ENCODE measurements at places on chromosomes 3 and 15.
A peak's percentile ranks its signal among the peaks of the same experiment; 100 is the strongest.

DNA sequence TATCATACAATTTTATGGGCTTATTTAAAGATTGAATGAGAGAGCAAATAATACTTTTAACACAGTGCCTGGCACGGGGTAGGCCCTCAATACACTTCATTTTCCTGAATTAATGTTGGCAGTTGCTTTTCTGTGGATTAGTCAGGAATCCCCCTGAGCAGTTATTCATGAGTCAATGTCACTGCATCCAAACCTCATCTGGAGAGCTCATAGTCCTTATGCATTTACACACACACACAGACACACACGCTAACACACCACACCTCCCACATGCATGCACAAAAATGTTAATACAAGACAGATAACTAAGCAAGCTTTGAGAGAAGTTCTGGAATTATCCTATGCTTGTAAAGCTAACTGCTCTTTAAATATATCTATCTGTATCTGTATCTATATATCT is 34.0 kb upstream of the TNFAIP8L3 start:
- DNase-seq: no peak

DNA sequence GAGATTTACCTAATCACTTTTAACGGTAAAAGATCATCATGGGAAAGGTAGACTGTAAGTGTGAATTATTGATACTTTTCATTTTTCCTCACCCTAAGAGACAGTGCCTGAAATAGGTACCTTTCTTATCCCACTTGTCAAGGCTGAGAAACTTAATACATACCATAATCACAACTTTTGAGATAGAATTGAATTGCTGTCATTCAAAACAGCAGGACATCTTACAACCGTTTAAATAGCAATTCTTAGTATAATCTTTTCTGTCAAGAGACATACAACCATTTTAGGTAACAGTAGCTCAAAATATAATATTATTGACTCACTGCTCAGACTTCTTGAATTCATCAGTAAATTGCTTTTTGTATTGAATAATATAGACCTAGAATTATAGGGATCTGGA is 10.7 kb downstream of the UBE2E2 start:
- no peak for DNase-seq

GRCh38 chr3:194034346-194035336 is 101.3 kb upstream of the HES1 start:
- DNase-seq: no peak

DNA sequence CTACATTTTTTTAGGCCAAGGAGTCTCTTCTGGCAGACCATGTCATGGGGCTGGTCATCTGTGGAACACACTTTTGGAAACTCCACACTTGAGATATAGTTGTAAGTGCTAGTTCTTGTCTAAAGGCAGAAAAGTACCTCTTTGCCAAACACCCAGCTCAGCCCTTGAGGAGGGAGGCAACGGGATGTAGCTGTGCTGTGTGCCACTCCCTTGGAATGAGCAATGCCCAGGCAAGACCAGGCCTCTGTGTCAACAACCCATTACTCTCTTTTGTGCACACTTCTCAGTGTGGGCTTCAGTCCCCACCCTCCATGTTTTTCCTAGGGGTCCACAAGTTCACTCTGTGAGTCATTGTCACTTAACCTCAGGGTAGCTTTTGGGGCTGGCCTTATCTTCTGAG is 528.3 kb upstream of the CFAP20DC start:
- no peak for DNase-seq

DNA sequence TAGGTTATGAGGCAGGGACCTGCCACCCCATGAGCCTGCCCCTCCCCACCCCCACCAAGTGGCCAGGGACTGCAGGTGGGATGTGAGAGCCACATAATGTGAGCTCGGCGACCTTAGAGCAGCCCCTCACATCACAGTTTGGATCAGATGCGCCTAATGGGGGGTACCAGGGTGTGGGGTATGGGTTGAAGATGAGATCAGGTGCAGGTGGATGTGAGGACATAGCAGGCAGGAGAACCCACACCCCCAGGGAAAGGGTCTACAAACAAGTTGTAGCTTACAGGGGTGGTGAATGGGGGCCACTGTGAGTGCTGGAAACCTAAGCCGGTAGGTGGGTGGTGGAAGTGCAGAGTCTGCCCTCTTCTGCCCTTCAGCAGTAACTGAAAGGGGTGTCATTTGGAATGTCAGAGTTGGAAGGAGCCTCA is 94.0 kb downstream of the CORO2B start:
- peak; percentile 4 for DNase-seq

GRCh38 chr3:118435851-118436350 is 598.7 kb downstream of the IGSF11 start:
- no peak for DNase-seq

DNA sequence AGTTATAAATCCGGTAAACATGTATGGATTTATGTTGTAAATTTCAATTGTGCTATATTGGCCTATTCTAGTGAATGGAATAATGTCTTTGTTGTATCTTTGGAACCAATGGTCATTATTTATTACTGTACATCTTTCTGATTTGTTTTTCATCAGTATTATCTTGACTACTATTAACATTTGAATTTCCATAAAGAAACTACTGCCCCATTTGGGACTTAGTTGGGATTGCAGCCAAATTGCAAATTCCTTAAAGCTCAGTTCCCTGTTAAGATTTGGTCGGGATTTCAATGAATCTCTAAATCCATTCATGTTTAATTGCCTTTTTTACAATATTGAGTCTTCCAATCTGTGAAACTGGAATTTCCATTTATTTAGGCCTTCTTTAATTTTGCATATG is 822.4 kb upstream of the CADM2 start:
- DNase-seq: no peak

- no peak for DNase-seq
Measured at GRCh38 chr15:25690673-25691543, 172.2 kb downstream of the ATP10A start.

DNA sequence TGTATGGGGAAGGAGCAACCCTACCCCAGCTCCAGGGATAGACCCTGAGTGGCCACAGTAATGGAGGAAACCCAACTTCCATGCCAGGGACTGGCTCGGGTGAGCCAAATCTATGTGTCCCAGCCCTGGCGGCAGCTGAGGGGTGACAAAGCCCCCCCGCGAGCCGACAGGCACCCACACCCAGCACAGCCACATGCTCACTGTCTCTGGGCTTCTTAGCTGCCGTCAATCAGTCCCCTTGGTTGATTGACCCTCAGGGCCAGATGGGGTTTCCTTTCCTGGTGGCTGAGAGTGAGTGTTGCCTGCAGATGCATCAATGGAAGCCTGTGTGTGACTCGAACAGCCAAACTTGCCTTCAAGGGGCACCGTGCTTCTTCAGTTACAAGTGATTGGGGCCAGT is 2.1 kb upstream of the OCA2 start:
- no peak for DNase-seq

DNA sequence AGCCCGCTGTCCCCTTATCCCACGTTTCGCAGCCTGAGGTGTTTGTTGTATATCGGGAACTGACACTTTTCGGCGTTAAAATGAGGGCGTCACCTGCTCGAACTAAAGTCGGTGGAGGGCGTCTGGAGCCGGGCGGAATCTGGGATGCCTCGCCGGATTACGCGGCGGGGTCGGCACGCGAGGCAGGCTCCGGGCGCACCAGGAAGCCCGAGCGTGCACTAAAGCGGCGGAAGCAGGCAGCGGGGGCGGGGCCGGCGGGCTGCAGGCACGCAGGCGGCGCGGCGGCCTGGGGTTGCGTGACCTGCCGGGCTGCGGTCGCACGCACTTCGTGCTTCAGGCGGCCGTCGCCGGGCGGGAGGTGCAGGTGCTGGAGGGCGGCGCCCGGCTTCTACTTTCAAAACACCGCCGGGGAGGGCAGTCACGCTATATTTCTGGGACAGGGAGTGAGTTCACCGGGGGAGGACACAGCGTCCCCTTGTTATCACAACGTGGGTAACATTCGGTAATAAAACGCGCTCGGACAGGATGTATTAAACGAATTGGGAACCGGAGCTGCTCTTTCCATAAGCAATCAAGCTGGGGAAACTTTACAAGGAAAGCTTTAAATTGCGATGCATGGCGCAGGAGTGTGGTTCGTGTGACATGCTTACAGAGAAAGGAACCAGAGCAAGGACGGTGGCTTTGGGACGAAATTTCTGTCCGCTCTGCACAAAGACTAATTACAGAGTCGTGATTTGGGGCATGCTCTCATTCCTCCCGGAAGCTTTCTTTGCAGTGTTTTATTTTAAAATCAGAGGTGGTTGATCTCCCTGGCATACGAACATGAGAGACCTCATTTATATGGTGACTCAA is 9.1 kb upstream of the LEKR1 start:
- peak; percentile 88 for DNase-seq

GRCh38 chr3:142319094-142319493 is 93.7 kb upstream of the GK5 start:
- no peak for DNase-seq

GRCh38 chr3:7615043-7615442 is 754.1 kb downstream of the GRM7 start:
- no peak for DNase-seq

- DNase-seq: no peak
Measured at GRCh38 chr15:29825227-29825626, 3.0 kb upstream of the TJP1 start.

- DNase-seq: no peak
Measured at GRCh38 chr15:65418596-65418995, 4.2 kb downstream of the IGDCC4 start.

DNA sequence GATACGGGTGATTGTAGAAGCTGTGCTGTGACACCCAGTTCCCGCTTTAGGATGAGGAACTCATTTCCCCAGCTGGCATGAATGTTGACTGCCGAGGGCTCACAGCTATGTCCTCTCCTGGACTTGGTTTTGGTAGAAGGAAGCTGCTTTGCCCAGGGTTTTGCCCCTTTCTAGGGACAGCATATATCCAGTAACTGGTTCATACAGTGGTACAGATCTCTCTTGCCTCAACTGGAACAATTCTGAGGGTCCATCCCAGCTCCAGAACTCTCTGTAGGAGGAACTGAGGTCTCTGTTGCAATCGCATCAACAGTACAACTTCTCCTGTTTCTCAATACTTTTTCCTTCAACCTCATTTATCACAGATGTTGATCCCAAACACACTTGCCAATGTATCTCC is 54.5 kb upstream of the FNDC3B start:
- no peak for DNase-seq

GRCh38 chr15:29131840-29132420 is 137.7 kb downstream of the NSMCE3 start:
- no peak for DNase-seq
